Femur (tissue), 1 donor: ENCODE measurements at places on chromosomes 16 and 17.

DNA sequence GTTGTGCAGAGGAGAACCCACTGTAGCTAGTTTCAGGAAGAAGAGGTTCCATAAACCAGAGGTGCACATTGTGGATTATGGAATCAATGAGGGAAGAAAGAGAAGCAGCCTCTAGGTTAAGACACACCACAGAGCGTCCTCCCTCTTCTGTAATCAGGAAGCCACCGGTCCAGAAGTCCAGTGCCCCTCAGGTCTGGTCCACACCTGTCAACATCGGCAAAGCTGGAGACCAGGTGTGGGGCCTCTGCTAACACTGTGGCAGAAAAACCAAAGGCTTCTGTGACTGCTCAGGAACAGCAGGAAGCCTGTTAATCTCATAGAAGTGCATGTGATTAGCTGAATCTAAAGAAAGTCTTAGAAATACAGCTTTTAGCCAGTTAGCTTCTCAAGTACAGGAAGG is 23.3 kb downstream of the LIMD2 start:
- DNase-seq: no peak

GRCh38 chr16:24789881-24790280 is 55.9 kb upstream of the SLC5A11 start:
- no peak for DNase-seq

DNA sequence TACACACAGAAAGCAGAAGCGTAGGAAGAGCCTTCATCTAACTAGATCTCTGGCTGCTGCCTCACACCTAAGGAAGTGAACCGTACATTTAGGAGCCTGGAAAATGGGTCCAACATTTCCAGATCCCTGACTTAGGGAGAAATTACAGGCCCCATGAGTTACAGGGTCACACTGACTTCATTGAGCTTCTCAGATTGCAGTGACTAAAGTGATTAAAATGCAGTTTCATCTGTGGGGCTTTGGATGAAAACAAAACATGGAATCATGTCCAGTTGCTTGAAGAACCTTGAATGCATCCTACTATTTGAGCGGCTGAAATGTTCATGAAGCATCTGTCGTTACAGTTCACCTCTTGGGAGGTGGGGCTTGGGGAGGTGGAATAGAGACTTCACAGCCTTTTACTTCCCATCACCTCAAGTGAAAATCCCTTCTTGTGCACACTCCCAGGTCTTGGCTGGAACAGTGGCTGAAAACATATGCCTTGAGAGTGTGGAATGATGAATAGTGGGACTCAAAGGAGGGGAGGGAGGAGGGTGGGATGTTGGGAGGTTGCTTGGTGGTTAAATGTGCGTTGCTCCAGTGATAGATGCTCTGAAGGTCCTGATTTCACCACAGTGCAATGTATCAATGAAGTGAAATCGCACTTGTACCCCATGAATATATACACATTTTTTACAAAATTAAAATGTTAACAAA is 19.7 kb downstream of the TEKT3 start:
- no peak for DNase-seq

- DNase-seq: no peak
Measured at GRCh38 chr16:3088450-3088849, 10.6 kb downstream of the ZSCAN10 start.

DNA sequence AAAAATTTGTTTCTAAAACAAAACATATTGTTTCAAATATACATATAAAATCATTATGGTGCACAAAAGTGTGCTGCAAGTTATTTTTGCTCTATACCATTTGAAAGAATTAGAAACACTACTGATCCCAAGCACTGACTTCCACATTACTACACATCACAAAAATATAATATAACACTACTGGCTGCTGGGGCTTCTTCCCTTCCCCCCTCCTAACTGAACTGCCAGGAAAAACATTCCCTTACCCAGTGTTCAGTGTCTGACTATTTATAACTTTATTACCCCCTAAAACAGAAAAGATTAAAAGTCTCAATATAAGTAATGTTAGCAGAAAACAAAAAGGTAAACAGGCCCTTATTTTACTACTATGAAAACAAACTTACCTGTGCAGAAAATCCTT is 36.9 kb downstream of the GPATCH8 start:
- DNase-seq: no peak

DNA sequence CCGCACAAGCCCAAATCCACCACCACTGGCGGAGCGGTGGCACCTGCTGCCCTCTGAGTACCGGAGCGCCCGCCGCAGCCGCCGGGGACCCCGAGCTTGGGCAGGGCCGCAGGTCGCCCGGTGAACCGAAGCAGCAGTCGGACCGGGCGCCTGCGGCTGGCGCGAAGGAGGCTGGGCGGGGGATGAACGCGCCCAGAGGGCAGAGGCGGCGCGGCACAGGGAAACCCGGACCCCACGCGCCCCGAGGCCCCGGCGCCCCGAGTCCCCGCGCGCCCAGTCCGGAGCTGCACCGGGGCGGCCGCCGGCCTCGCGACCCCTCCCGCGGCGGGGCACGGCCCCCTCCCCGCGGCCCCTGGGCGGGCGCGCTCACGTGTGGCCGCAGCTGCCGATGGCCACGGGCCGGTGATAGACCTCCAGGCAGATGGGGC is 393 bp downstream of the RNF166 start:
- no peak for DNase-seq
